RWPE2 (cell line): ENCODE measurements at places on chromosomes 16 and 17.

GRCh38 chr16:22274916-22275315, 22.3 kb upstream of the POLR3E start:
- DNase-seq = no peak

DNA sequence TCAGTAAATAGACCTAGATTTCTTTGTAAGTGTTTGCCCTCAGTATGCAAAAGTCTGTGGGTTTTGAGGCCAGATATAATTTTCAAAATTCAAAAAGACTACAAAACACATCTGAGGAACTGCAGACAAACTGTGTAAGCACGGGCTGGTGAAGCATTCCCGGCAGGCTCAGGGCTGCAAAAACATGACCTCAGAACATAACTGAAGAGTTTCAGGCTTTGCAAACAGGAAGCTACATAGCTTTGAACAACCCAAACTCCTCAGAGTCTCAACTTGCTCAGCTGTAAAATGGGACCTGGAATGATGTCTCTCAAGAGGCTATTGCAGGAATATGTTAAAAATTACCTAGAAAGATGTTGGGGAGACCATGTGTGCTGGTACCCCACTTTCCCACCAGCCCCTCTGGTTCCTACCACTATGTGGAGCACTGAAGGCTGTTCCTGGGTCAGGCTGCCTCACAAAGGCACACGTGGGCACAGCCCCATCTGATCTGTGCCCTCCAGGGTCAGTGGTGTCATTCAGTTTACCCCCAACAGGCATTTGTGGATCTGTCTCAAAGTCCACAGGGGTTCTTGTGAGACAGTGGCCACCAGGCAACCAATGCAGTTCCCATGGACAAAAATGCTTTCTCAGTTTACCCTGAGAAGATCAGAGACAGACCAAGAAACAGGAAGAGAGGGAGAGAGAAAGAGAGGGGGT, 72.9 kb downstream of the CREBBP start:
- no peak for DNase-seq

DNA sequence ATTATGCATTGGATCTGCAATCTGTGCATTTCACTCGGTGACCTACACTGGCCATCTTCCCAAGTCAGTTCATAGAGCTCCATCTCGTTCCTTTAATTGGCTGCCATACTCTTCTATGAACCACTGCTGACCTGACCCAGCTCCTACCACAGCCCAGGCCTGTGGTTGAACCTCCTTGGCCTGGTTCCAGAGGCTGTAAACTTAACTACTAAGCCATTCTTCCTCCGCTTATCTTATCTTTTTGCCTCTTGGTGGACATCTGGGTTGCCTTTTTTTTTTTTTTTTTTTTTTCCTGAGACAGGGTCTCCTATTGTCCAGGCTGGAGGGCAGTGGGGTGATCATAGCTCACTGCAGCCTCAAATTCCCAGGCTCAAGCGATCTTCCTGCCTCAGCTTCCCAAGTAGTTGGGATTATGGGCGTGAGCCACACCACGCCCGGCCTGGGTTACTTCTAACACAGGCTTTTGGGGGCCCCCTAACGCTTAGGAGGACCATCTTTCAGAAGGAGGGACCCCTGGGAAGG, 18.3 kb downstream of the COQ7 start:
- no peak for DNase-seq

GRCh38 chr17:75346906-75347305, 57.7 kb upstream of the SLC25A19 start:
- DNase-seq = no peak

- DNase-seq = no peak
Measured at GRCh38 chr16:19410435-19411171, 7.1 kb upstream of the TMC5 start.

DNA sequence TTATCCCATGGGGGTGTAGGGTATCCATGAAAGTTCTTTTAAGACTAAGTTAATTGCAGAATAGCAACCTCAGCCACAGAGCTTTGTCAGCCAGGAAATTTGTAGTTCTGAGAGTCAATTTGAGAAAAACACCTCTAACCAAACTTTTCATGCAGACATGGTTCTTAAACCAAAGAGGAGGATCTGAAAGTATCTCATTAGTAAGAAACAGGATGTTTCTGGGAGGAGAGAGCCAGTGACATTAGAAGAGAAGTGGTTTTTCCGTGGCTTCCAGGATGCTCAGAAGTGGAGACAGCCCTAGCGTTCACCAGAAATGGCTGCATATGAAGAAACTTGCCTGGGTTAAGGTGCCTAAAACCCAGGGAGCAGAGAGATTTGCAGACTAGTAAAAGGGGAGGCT, 7.9 kb downstream of the GNAO1 start:
- no peak for DNase-seq

GRCh38 chr17:51046514-51047384, 73.9 kb downstream of the SPAG9 start:
- DNase-seq = no peak

- DNase-seq = peak; percentile 25
Measured at GRCh38 chr17:44942456-44942855, 5.1 kb downstream of the KIF18B start.

- no peak for DNase-seq
Measured at GRCh38 chr17:64335486-64335885, 55.2 kb downstream of the PECAM1 start.

- DNase-seq = no peak
Measured at GRCh38 chr17:14831491-14831890, 433.6 kb downstream of the PMP22 start.

DNA sequence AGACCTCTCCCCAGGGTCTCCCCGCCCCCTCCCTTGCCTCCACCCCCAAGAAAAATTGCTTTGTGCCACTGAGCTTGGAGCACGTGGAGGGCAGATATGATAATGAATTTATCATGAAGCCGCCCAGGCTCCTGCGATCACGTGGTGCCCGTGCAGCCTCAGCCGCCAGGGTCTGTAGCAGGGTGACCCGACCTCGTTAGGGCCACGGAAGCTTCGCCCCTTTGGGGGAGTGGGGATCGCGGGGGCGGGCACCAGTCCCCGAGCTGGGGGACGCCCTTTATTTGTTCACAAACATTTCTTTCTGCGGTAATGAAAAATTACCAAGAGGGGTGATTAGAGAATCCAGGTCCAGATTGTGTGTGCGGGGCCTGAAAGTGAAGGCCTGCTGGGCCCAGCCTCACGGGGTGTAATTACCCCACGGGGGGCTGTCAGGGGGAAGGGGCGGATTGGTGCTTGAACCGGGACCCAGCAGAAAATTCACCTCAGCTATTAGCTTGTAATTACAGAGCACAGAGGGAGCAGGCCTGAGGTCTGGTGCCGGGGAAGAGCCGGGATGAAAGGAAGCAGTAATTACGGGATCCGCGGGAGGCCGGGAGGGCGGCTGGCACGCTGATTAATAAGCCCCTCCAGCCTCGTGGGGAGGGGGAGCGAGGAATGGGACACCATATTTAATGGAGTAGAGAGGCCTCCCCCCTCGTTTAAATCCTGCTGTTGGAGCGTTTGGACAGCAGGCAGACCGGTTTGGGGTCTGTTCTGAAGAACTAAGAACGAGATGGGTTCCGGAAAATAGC, 13.3 kb downstream of the GSE1 start:
- no peak for DNase-seq

- DNase-seq = no peak
Measured at GRCh38 chr17:51244041-51244440, 15.8 kb downstream of the MBTD1 start.

GRCh38 chr17:75897160-75898019, 639 bp upstream of the TRIM65 start:
- peak; percentile 66 for DNase-seq

- DNase-seq = peak; percentile 80
Measured at GRCh38 chr16:79372503-79373184, 227.9 kb downstream of the MAF start.

DNA sequence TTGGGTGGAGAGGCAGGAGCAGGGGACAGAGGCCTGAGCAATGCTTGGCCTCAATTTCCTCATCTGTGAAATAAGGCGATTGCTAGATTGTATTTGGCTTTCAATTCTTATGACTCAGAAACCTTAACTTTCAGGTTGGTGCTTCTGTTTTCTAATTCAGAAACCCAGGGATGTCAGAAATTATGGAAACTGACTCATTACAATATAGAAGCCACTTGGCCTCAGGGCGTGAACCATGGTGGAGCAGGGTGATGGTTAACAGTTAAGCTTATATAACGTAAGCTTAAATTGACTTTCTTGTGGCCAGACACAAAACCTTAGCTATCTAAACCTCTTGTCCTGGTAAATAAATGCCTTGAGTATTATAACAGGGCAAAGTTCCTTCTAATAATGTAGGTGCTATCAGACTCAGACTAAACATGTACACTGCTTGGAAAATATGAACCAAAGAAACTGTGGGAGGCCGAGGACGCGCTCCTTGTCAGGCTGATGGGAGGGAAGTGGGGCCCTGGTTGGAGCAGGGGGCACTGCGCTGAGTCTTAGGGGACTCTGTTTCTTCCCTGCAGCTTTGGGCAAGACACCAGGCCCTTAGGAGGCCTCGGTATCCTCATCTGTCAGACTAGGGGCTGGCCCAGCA, 17.1 kb upstream of the SREBF1 start:
- no peak for DNase-seq
